Natural killer cell (primary cell): ENCODE measurements at places on chromosomes 11 and 22. TPM values are rescaled to one million over a fixed set of nuclear protein-coding genes. Genes with fewer than 3 reads are reported as not detected.

GRCh38 chr11:61378713-61379313 is 13.6 kb upstream of the TMEM216 start:
- H3K4me3 ChIP-seq: no peak overlapping the region
- no peaks in the 10 kb centered on the region for H3K27me3 ChIP-seq
- peaks cover 4% of the 10 kb centered on the region for H3K36me3 ChIP-seq
- no peak overlapping the region for H3K27ac ChIP-seq
- no peaks in the 10 kb centered on the region for H3K4me1 ChIP-seq

The SMIM35 gene
- total RNA-seq: 0.33 TPM

DNA sequence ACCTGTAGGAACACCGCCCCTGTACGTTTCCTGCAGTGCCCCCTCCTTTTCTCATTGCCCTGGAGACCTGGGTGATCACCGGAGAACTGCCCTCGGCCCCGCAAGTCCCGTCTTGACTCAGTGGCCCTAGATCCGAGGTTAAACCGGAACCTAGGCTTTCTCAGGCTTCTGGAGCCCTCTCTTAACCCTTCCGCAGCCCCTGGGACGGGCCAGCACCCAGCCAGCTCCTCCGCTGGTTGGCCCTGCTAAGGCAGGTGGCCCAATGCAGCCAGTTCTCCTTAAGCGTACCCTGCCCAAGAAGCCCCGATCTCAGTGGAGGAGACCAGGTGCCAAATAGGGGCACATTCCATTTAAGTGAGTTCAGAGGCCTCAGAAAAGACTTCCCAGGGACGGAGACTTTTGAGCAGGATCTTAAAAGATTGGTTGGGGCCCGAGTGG is 776 bp downstream of the NLRX1 start:
- peak; percentile 49 for DNase-seq
- peak overlapping the region; percentile 47 for H3K4me3 ChIP-seq
- no peaks in the 10 kb centered on the region for H3K27me3 ChIP-seq
- H3K27ac ChIP-seq: peak overlapping the region; percentile 61
- peaks cover under 1% of the 10 kb centered on the region for H3K36me3 ChIP-seq

DNA sequence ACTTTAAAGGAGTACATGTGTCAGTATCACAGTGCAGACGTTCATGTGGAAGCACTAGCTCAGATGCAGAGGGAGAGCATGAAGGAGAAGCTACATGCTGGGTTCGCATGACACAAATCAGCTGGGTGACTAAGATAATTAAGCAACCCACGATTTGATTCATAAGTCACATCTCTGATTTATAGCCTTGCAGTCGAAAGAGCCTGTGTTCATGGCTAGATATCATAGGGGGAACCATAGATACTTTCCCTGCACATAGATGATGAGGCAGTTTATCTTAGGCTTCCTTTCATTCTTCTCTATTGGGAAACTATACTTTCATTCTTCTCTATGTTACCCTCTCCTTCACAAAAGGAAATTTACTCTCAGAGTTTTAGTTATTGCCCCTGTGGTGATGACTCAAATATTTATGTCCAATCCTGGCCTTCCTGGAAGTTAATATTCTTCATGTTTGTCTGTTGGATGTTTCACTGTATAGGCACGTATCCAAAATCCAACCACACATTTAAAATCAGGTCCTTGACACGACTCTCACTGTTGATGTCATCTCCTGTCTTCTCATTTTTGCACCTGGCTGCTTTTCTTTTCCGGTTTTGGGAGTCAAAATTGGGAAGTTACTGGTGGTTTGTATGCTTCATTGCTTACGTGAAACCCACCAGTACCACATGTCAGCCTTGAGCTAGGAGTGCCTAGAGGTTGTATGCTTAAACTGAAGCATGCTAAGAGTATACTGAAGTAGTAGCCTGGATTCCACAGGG is 56.3 kb upstream of the SLC5A12 start:
- no peaks in the 10 kb centered on the region for H3K27me3 ChIP-seq
- DNase-seq: no peak
- H3K36me3 ChIP-seq: no peaks in the 10 kb centered on the region
- H3K4me3 ChIP-seq: no peak overlapping the region

DNA sequence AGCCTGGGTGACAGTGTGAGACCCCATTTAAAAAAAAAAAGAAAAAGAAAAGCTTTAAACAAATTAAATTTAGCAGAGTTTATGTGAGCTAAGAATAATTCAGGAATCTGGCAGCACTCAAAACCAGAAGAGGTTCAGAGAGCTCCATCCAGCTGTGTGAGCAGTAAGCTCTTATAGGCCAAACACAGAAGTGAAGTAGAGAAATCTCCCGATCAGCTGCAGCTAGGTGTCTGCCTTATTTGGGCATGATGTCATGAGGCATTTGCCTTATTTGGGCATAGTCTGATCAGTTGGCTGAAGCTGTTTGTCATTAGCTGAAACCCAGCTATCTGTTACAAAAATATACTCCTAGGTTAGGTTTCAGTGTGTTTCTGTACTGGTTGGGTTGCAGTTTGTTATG is 8.2 kb downstream of the MS4A15 start:
- no peak overlapping the region for H3K4me3 ChIP-seq
- no peaks in the 10 kb centered on the region for H3K27me3 ChIP-seq
- H3K4me1 ChIP-seq: no peaks in the 10 kb centered on the region
- H3K27ac ChIP-seq: no peak overlapping the region

The HYLS1 gene
- total RNA-seq: 6.8 TPM

DNA sequence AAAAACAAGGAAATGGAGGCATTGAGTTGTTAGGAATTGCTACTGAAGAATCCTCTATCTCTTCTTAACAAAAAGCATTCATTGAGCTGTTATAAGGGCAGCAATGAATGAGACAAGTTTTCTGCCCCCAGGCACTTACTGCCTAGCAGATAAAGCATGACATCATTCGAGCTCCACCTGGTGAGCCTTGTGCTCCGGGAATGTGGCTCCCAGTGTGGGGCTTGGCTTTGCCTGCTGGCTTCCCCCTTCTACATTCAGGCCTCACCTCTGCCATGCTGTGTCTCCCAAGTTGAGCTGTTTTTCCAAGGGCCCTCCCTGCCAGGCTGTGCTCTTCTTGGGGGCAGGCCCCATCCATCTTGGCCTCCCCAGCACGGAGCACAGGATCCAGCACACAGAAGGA is 56.9 kb upstream of the EIF3D start:
- no peak overlapping the region for H3K27ac ChIP-seq
- no peak overlapping the region for H3K4me3 ChIP-seq
- no peaks in the 10 kb centered on the region for H3K36me3 ChIP-seq

DNA sequence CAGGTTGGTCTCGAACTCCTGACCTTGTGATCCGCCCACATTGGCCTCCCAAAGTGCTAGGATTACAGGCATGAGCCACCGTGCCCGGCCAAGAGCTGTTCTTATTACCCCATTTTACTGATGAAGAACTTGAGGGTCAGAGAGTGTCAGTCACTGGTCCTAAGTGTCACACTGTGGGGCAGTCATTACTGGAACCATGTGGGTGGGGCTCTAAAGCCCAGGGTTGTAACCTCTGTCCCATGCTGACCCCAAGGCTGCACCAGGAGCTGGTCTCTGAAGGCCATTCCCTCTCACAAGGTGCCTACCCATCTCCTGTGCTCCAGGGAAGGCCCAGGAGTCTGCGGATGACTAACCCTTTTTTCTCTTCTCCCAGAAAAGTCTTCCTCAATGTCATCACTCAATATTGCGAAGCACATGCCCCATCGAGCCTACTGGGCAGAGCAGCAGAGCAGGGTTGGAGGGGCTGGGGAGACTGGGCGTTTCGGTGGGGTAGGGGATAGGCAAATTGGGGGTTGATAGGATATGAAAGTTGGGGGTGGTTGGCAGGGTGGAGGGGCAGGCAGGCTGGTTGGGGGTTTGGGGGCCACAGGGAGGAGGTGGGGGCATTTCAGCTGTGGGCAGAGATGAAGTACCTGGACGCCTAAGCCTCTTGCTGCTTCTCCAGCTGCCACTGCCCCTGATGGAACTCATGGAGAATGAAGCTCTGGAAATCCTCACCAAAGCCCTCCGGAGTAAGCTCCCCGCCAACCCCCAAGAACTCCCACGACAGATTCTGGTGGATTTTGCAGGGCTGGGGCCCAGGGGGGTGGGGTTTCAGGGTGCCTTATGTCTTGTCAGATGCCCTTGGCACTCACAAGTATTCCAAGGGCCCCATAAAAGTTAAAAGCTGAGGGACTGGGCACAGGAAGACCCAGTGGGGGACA is 2.0 kb upstream of the ESRRA start:
- H3K4me1 ChIP-seq: peaks cover 56% of the 10 kb centered on the region
- no peak overlapping the region for H3K4me3 ChIP-seq
- H3K27ac ChIP-seq: peak overlapping the region; percentile 88
- H3K36me3 ChIP-seq: no peaks in the 10 kb centered on the region
- no peak for DNase-seq

DNA sequence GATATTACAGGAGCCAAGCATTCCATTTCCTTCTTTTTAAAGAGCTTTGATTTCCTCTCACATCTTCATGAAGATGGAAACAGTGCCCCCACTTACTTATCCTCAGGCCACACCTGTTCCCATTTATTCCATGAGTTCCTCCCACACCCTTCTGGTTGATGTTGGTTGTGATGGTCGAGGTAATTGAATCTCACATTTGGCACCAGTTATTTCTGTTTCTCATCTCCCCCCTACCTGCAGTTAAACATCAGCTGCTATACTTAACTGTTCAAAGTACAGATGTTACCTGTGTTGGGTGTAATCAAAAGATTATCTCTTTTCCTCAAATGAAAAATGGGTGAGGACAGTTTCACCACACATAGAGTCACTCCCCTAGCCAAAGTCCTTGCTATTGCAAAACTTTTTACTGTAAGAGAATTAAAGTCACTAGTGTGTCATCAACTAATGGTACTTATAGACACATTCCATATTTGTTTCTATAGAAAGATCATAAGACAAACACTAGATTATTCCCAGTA is 1.9 kb downstream of the TMEM45B start:
- peaks cover 30% of the 10 kb centered on the region for H3K4me1 ChIP-seq
- DNase-seq: no peak
- no peak overlapping the region for H3K4me3 ChIP-seq
- H3K36me3 ChIP-seq: no peaks in the 10 kb centered on the region
- H3K27me3 ChIP-seq: peaks cover 15% of the 10 kb centered on the region

- H3K27ac ChIP-seq: no peak overlapping the region
- DNase-seq: no peak
- H3K4me1 ChIP-seq: no peaks in the 10 kb centered on the region
- H3K27me3 ChIP-seq: no peaks in the 10 kb centered on the region
- H3K4me3 ChIP-seq: no peak overlapping the region
Observed at GRCh38 chr22:17443405-17444203, 74.3 kb downstream of the CECR2 start.

DNA sequence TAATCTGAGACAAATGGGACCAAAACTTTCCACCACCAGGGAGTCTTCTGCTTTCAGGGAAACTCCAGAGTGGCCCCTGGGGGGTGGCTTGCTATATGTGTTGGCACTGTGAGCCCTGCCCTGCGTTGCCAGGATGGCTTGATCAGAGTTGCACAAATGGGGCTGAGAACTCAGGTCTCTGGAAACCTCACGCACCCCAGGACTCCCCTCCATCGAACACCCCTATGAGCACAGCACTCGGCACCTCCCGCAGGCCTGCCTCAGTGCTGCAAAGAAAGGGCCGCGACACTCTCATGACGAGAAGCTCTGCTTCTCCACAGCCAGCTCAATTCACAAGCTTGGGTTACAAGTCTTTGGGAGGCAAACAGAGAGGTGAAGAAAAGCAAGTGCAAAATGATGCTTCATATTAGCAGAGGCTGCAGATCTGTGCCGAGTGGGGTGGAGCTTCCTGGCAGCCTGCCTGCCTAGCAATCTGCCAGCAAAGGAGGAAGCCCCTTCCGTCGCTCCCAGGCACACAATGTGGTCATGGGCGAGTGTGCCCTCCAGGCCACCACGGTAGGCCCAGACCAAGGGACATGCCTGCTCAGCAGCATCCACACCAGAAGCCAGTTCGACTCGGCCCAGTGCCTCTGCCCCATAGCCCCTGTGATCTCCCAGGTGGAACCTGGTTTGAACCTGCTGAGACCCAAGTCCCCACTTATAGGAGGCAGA is 55.7 kb downstream of the MYH9 start:
- peaks cover 97% of the 10 kb centered on the region for H3K4me1 ChIP-seq
- DNase-seq: peak; percentile 82
- peak overlapping the region; percentile 2 for H3K4me3 ChIP-seq

DNA sequence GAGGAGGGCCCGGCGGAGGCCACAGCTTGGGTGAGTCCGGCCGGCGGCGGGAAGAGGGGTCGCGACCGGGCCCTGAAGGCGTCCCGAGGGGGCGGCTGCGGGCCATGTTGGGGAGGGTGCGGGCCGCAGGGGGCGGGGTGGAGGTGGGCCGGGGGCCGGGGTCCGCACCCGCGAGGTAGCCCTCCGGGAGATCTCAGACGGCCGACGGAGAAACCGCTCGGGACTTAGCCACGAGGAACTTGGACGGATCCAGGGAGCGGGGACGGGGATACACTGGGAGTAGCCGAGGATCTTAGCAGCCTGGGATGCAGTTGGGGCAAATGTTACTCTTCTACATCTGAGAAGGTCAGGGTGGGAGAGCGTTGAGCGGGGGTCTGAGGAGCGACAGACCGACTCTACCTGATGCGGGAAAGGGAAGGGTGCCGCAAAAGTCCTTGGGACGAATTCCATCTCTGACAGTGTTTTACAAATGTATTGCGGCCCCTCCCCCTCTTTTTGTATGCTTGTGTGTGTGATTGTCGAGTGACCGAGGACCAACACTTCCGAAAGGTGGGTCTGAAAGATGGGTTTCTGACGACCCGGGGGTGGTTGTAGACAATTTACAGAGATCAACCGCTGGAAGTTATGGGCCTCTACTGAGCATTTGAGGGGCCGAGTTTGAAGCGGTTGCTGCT is 658 bp downstream of the STIP1 start:
- no peak for DNase-seq
- peaks cover 15% of the 10 kb centered on the region for H3K4me1 ChIP-seq
- H3K27me3 ChIP-seq: no peaks in the 10 kb centered on the region
- peak overlapping the region; percentile 46 for H3K27ac ChIP-seq
- H3K36me3 ChIP-seq: no peaks in the 10 kb centered on the region

GRCh38 chr11:88704485-88704884 is 361.3 kb downstream of the GRM5 start:
- H3K4me1 ChIP-seq: no peaks in the 10 kb centered on the region
- DNase-seq: no peak
- H3K27ac ChIP-seq: no peak overlapping the region
- H3K27me3 ChIP-seq: no peaks in the 10 kb centered on the region

The PGA4 gene
- total RNA-seq: not detected

- no peak for DNase-seq
- no peaks in the 10 kb centered on the region for H3K36me3 ChIP-seq
- H3K4me3 ChIP-seq: no peak overlapping the region
- no peak overlapping the region for H3K27ac ChIP-seq
- H3K4me1 ChIP-seq: peaks cover 8% of the 10 kb centered on the region
- H3K27me3 ChIP-seq: no peaks in the 10 kb centered on the region
Observed at GRCh38 chr11:118659953-118660680, 19.3 kb downstream of the TREH start.
